Stimulated activated CD4-positive, alpha-beta T cell treated with anti-CD3 and anti-CD28 coated beads, Interleukin-15, amount 100 ng/mL, for 1 hour (primary cell): ENCODE measurements at places on chromosomes 6 and 20.

DNA sequence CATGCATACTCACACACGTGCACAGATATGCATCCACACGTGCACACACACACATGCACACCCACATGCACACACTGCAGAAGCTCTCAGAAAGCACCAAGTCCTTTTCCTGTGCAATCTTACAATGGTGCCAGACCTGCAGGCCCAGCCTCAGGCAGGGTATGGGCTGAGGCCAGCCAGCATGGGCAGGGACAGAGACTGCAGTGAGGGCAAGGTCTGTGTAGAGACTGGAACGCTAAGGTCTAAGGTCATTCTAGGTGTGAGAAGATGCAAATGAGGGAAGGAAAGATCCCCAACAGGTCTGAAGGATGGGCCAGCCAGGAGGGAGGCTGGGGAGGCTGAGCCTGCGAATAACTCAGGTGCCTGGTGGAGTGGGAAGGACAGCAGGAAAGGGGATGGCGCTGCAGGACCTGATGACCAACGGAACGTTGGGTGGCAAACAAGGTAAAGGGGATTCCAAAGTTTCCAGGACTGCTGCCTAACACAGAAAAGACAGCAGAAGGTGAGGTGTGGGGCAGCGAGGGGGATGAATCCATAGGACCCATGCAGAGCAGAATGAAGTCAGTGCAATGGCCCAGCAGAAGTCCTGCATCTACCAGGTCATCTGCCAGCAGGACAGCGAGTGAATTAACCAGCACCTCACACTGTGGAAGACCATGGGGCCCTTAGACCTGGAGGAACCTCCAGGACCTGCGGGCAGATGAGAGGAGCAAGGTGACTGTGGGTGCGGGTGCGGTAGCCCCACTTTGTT is 67.0 kb downstream of the ABHD12 start:
- DNase-seq: no peak

DNA sequence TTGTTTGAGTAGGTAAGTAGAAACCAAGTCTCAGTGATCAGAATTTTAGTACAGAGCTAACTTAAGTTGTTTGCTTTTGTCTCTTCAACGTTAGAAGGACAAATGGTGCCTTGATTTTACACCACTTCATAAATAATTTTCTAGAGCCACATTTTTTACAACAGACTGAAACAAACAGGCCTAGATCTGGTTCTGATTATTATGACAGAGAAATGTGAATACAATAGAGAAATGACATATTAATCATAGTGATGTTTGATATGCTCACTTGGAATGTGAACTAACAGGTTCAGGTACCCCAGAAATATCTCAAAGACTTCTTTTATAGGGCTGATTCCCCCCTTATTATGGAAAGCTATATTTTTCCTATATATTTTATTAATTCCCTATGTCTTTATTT is 760.6 kb downstream of the KIF16B start:
- no peak for DNase-seq

DNA sequence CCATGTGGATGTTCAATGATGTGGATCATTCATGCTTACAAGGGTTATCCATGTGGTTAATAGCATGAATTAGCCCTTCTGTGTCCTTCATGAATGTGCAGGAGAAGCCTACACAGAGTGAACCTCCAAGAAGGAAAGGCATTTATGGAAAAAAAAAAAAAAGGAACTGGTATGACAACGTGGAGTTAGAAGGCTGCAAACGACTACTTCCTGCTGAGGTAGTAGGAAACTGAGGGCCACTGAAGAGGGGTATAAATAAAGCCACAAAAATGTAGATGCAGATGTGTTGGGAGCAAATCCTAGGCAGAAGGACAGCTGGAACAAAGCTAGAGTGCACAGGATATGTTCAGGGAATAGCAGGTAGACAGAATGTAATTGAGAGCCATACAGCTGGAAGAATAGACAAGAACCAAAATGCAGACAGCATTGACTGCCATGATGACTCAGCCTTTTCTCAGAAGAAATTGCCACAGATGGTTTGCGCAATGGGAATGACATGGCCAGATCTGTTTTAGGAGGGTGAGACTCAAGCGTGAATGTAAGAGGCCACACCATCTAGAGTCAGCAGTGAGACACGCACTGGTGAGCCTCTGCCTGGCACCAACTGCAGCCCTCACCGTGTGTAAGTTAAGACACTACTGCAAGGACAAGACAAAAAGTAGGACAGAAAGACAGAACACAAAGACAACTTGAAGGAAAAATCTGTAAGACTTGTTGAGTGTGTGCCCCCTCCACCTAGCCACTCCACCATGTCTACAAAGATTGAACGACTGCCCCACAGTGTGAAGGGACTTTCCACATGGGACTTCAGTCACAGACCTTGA is 79.8 kb downstream of the KIF13A start:
- no peak for DNase-seq

DNA sequence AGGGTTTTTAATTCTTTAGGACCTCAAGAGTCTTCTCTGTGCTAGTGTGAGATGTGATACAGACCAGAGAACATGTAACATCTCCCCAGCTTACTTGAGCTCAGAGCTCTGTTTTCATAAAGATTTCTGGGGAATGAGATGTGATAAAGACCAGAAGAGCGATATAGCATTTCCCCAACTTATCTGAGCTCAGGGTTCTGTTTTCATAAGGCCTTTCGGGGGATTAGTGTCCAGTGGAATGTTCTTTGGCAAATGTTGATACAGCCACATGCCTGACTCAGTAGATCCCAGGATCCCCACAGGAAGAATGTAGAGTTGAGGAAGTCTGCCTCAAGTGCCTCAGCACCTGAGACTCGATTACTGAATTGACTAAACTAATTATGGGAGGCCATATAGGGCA is 18.7 kb upstream of the TOP1 start:
- DNase-seq: no peak

GRCh38 chr6:73394577-73395354 is at the start of gene DDX43:
TSS of gene DDX43 (plus strand) at chr6:73394828. CDS start at chr6:73394906, 78 bp downstream.
- DNase-seq: no peak

DNA sequence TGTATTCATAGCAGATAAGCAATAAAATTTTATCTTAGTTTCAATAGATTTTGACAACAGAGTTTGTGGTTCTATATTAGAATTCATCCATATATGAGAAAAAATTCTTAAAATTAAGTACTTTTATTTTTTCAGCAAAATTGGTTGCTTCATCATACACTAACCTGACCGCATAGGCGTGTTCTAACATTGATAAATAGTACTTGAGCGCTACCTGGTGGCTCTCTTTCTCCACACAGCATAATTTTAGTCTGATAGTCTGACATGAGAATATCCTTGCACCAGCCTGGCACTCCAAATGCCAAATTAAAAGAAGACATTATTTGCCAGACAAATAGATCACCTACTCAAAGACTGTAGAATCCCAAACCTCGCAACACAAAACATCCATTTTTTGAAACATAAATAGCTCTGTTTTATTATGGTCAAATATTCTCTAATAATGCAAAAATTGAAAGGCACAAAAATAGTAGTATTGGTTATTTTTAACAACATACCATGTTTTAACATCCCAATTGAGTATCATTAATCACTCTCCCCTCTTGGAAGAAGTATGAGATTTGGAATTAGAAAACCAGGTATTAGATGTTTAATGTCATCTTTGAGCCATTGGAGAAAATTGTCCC is 33.0 kb upstream of the FILIP1 start:
- DNase-seq: no peak

DNA sequence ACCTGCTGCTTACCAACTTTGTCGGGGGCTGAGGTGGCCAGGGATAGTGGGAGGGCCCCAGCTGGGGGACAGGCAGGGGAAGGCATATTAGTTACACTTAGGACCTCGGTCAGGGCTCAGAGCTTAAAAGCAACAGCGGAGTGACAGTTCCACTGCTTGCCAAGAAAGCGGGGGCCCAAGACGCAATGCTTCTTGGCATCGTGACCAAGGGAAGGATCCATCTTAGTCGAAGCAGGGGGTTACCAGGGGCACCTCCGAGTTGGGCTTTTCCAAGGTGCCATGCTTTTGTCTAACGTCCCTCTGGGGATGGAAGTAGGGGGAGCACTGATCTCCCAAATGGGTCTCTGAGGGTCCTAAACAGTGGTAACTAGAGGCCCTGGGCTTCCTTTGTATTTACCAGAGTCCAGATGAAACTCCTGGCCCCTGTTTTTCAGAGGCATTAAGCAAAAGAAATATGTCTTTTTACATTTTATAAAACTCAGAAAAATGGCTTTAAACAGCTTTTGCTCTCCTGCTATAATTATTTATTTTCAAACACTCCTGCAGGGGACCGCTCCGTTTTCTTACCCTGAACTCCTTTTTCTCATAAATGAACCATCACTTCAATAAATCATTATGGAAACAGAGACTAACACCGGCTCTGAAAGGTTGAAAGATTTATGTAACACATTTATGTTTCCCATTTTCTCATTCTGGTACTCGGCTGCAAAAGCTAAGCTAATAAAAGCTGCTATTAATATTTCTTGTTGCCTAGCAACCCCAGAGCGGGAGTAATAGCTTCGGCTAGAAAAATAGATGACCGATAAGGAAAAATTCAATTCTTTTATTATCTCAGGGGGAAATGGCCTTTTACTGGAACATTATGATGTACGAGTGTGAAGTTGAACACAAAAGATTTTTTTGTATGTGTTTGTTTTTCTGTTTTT is 100.4 kb downstream of the TOX2 start:
- no peak for DNase-seq
